ENCODE measurements at places on chromosomes 4 and X. TPM values are rescaled to one million over a fixed set of nuclear protein-coding genes. Genes with fewer than 3 reads are reported as not detected.
A peak's percentile ranks its signal among the peaks of the same experiment; 100 is the strongest.

GRCh38 chr4:71692198-71692597, 91.7 kb downstream of the GC start:
- H3K27me3 ChIP-seq: no peaks in the 10 kb centered on the region
- no peak overlapping the region for H3K27ac ChIP-seq
- no peak overlapping the region for H3K4me3 ChIP-seq
- no peaks in the 10 kb centered on the region for H3K4me1 ChIP-seq
- no peaks in the 10 kb centered on the region for H3K36me3 ChIP-seq

DNA sequence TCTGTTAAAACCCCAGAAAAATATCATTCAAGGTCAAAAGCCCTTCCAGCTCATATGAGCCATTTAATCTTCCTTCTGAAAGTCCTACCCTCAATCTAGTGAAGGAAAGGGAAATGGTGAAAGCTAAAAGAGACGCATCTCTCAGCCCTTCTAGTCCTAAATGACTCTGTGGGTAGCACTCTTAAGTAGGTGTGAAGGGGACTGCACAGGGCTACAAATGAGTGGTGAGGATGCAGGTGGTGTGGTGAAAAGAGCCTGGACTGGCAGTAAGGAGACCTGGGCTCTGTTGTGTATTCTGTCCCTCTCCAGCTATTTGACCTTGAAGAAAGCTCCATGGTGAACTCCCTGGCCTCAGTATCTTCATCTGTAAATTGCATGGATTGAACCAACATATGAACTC, 671.8 kb upstream of the DIPK2B start:
- no peaks in the 10 kb centered on the region for H3K36me3 ChIP-seq
- no peaks in the 10 kb centered on the region for H3K4me1 ChIP-seq
- no peak overlapping the region for H3K4me3 ChIP-seq
- no peak for DNase-seq
- no peaks in the 10 kb centered on the region for H3K27me3 ChIP-seq
- no peak overlapping the region for H3K27ac ChIP-seq

DNA sequence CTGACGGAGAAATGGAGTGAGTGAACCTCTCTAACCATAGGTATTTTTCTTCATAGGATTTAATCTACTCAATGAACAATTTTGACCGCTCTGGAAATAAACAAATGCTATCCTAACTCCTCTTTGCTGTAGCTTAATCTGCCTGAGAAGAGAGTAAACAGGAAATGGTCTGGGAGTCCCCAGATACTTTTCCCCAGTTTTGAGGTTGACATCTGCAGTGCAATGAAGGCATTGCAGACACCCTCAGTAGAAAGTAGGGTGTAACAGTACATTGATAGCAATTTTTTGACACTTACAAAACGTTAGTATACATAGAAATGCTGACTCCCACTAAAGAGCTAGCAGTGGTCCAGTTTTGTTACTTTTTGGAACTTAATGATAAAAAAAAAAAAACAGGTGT, 495.9 kb upstream of the FAM241A start:
- DNase-seq: no peak
- no peaks in the 10 kb centered on the region for H3K27me3 ChIP-seq
- no peaks in the 10 kb centered on the region for H3K4me1 ChIP-seq
- no peak overlapping the region for H3K4me3 ChIP-seq

The TRPC5OS gene
- total RNA-seq: not detected

DNA sequence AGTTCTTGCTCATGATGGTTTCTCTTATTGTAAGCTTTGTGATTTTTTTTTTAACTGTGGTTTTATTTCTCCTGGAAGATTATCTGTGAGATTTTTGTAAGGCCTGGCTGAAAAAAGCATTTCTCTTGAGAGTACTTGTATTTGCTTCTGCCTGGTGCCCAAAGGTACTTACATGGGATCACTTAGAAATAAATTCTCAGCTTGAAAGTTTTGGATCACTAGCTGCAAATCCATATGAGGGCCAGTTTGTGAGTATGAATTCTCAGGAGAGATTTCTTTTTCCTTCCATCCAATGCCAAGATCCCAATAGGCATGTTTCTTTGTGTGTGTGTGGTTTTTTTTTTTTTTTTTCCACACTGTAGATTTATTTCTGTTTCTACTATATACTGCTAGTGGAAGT, 1884.7 kb upstream of the PCDH7 start:
- no peaks in the 10 kb centered on the region for H3K36me3 ChIP-seq
- DNase-seq: no peak
- H3K4me1 ChIP-seq: no peaks in the 10 kb centered on the region
- H3K27ac ChIP-seq: no peak overlapping the region
- no peaks in the 10 kb centered on the region for H3K27me3 ChIP-seq
- no peak overlapping the region for H3K4me3 ChIP-seq

- no peak overlapping the region for H3K4me3 ChIP-seq
- no peak for DNase-seq
These were observed 903.6 kb downstream of the RPA4 start for GRCh38 chrX:97787311-97787710.

The RBMX gene
- 252 TPM for total RNA-seq

The GAGE2A gene
- not detected for total RNA-seq

- no peak overlapping the region for H3K4me3 ChIP-seq
- DNase-seq: no peak
- no peaks in the 10 kb centered on the region for H3K4me1 ChIP-seq
- H3K36me3 ChIP-seq: no peaks in the 10 kb centered on the region
- no peaks in the 10 kb centered on the region for H3K27me3 ChIP-seq
These were observed 12.1 kb upstream of the MAGEA11 start for GRCh38 chrX:149699761-149700160.

- H3K27ac ChIP-seq: no peak overlapping the region
- peaks cover 3% of the 10 kb centered on the region for H3K27me3 ChIP-seq
- H3K4me1 ChIP-seq: no peaks in the 10 kb centered on the region
These were observed 112.1 kb downstream of the FAM53A start for GRCh38 chr4:1572010-1572385.

DNA sequence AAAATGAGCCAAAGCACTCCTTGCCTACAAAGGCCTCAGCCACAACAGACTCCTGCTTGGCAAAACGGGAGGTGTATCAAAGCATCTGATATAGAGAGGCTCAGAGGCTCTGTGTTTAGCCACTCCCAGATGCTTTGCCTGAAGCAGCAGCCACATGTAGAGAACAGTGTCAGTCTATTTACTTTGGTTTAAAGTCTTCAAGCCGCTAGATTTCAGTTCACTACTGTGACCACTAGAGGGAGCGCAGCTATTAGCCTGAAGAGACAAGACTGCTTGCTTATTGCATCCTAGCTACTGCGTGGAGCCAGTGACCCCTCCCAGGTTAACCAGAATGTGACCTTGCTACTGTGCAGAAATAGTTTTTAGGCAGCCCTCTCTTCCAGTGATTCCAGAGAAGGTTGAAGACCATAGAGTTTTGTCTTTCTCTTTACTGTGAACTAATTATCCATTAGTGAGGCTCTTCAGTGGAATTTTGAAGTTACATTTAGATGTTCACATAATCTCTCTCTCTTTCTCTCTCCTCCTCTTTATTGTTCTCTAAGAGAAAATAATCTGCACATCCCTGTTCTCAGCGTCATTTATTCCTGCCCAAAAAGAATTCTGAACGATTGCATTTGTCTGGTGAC, 39.3 kb downstream of the BMP3 start:
- DNase-seq: peak; percentile 27
- H3K36me3 ChIP-seq: no peaks in the 10 kb centered on the region

GRCh38 chrX:105820247-105820646, 2.1 kb upstream of the NRK start:
- H3K4me1 ChIP-seq: no peaks in the 10 kb centered on the region
- no peak for DNase-seq
- no peaks in the 10 kb centered on the region for H3K36me3 ChIP-seq
- no peak overlapping the region for H3K4me3 ChIP-seq
- peaks cover 16% of the 10 kb centered on the region for H3K27me3 ChIP-seq

- H3K27ac ChIP-seq: no peak overlapping the region
- H3K4me3 ChIP-seq: no peak overlapping the region
- H3K4me1 ChIP-seq: no peaks in the 10 kb centered on the region
These were observed 474.3 kb downstream of the FAT4 start for GRCh38 chr4:125789023-125789422.

GRCh38 chr4:6848717-6849305, 60.8 kb upstream of the TBC1D14 start:
- peaks cover 5% of the 10 kb centered on the region for H3K4me1 ChIP-seq
- H3K4me3 ChIP-seq: no peak overlapping the region
- DNase-seq: no peak
- H3K36me3 ChIP-seq: peaks cover 53% of the 10 kb centered on the region
- H3K27me3 ChIP-seq: no peaks in the 10 kb centered on the region

- no peak overlapping the region for H3K27ac ChIP-seq
- no peak overlapping the region for H3K4me3 ChIP-seq
- H3K27me3 ChIP-seq: no peaks in the 10 kb centered on the region
- H3K4me1 ChIP-seq: no peaks in the 10 kb centered on the region
- H3K36me3 ChIP-seq: no peaks in the 10 kb centered on the region
- DNase-seq: no peak
These were observed 52.5 kb upstream of the WDFY3 start for GRCh38 chr4:85018983-85019382.

DNA sequence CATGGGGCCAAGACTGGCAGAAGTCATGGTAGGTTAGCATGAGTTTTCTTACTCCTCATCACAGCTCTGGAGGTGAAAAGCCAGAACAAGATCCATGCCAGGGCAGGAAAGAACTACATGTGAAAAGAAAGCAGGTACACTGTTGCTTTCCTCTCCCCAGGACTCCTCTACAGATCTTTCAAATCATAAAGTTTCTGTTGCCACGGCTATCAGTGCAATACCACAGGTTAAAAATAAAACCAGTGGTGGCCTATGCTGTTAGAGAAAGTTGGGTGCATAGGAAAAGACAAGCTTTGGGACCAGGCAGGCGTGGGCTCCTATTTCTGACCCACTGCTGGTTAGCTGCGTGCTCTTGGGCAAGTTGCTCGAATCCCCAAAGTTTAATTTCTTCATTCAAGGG, 81.4 kb downstream of the SH3RF1 start:
- no peak overlapping the region for H3K4me3 ChIP-seq
- H3K4me1 ChIP-seq: no peaks in the 10 kb centered on the region
- peaks cover 4% of the 10 kb centered on the region for H3K27me3 ChIP-seq
- H3K36me3 ChIP-seq: no peaks in the 10 kb centered on the region
- DNase-seq: no peak

DNA sequence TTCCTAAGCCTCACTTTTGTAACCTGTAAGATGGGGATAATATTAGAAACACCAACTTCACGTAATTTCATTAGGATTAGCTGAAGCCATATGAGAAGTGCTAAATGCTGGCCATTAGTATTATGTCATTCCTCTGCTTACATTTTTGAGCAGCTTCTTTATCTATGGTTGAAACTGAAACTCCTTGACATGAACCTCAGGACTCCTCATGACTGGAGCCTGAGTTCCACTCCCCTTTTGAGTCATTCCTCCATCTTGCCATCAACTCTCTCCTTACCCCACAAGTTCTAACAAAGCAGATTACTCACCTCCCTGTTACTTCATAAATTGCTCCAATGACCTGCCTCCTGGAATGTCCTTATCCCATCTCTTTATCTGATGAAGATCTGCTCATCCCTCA, 123.2 kb upstream of the KCNIP4 start:
- DNase-seq: no peak
- H3K4me3 ChIP-seq: no peak overlapping the region
- H3K27me3 ChIP-seq: no peaks in the 10 kb centered on the region
- no peak overlapping the region for H3K27ac ChIP-seq
- no peaks in the 10 kb centered on the region for H3K36me3 ChIP-seq

DNA sequence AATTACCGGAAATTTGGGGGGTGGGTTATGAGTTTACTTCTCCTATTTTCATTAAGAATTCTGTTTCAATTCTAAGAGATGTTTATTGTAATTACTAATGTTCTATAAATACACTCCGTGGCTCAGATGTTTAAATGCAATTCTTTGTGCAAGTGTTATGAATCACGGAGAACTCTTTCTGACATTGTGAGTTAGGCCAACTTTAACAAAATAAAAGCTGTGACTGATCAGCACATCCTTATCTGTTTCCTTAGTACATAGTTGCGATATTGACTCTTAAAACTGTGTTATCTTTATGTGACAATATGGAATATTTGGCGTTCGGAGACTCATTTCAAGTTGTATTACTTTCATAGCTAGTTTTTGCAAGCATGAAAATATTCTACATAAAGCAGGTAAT, 902 bp downstream of the KLHL4 start:
- no peak overlapping the region for H3K4me3 ChIP-seq
- no peak overlapping the region for H3K27ac ChIP-seq
- no peaks in the 10 kb centered on the region for H3K36me3 ChIP-seq
- H3K27me3 ChIP-seq: no peaks in the 10 kb centered on the region
- no peak for DNase-seq

DNA sequence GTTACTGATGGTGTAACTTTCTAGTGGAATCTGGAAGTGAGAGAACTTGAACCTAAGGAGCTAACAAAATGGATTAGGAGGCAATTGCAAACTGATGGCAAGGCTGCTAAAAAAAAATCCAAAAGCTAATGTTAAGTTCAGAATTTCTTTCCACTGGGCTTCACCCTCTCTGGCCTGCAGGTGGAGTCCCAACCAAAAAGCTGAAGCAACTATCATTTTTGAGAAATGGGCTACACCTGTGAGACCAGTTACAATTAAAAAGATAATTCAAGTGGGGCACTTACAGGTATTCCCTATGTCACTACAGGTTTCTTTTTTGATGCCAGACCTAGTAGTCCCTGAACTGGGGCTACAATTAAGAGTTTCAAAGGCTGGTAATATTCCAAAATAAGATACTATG, 142.1 kb upstream of the FTHL17 start:
- peaks cover 2% of the 10 kb centered on the region for H3K27me3 ChIP-seq
- peaks cover 2% of the 10 kb centered on the region for H3K4me1 ChIP-seq
- H3K36me3 ChIP-seq: no peaks in the 10 kb centered on the region
- DNase-seq: no peak
- H3K27ac ChIP-seq: no peak overlapping the region
- H3K4me3 ChIP-seq: no peak overlapping the region

GRCh38 chrX:21503593-21503992, 129.4 kb downstream of the CNKSR2 start:
- no peaks in the 10 kb centered on the region for H3K36me3 ChIP-seq
- H3K4me3 ChIP-seq: no peak overlapping the region
- DNase-seq: no peak
- no peaks in the 10 kb centered on the region for H3K27me3 ChIP-seq

DNA sequence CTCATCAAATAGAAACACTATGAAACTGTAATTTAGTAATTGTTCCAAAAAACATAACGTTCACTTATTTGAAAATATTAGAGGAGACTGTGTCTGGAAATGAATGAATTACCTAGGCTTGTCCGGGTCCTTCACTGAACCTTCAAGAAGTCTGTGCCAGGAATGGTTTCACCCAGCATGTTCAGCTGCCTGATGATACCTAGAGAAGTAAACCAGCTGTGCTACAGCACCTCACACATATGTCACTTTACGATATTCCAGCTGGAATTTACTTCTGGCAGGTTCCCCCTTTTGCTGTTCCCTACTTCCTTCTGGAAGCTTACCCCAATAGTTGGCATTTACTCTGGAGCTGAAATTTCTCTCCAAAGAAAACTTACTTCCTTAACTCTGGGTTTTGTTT, 906.5 kb downstream of the FAT4 start:
- no peaks in the 10 kb centered on the region for H3K4me1 ChIP-seq
- no peak overlapping the region for H3K27ac ChIP-seq
- no peak overlapping the region for H3K4me3 ChIP-seq
- no peaks in the 10 kb centered on the region for H3K36me3 ChIP-seq
- H3K27me3 ChIP-seq: no peaks in the 10 kb centered on the region
- DNase-seq: no peak

- no peaks in the 10 kb centered on the region for H3K27me3 ChIP-seq
- no peak overlapping the region for H3K4me3 ChIP-seq
- DNase-seq: no peak
- no peak overlapping the region for H3K27ac ChIP-seq
- H3K36me3 ChIP-seq: no peaks in the 10 kb centered on the region
- H3K4me1 ChIP-seq: no peaks in the 10 kb centered on the region
These were observed 611.7 kb upstream of the FAT1 start for GRCh38 chr4:187335339-187335738.

The ARHGEF6 gene
- 85.0 TPM for total RNA-seq

GRCh38 chrX:136847874-136848273, 32.7 kb downstream of the RBMX start:
- no peaks in the 10 kb centered on the region for H3K4me1 ChIP-seq
- no peak overlapping the region for H3K4me3 ChIP-seq
- H3K27ac ChIP-seq: no peak overlapping the region
- no peaks in the 10 kb centered on the region for H3K27me3 ChIP-seq
